Stimulated activated naive CD4-positive, alpha-beta T cell treated with Interleukin-2 at 50 U/mL for 16 hours (primary cell): ENCODE measurements at places on chromosomes 7 and 10.

- DNase-seq = no peak
Measured at GRCh38 chr7:63925262-63925625, 73.4 kb upstream of the ZNF722 start.

DNA sequence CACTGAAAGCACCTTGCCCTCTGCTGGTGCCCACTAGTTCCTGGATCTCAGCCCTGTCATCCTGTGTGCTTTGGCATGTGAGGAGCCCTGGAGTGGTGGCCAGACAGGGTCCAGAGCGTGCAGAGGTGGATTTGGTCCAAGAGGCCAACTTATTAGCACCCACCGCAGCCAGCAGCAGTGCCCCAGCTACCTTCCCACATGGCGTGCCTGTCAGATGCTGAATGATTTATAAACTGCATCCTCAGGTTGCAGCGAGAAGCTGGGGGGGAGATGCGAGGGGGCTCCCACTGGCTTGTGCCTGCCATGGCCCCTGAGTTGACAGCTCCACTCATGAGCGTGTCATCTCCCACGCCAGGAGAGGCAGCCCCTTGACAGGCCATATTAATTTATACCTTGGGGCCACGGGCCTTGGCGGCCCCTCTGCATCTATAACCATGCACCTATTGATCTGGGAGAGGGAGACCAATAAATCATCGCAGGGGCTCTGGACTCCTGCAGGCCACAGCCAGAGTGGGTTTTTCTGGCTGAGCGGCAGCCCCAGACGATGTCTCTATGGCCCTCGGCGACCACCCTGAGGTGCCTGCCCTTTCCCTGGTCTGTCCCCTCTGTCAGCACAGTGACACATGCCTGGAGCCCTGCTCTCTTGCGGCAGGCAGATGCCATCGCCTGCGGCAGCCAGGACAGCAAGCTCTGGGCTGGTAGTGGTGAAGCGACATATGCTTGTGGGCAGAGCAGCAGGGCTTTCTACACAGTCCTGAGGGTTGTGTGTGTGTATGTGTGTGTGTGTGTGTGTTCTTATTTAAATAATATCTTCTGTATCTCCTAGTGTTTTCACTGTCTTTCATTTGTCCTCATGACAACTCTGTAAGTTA, 120.8 kb downstream of the CDH23 start:
- no peak for DNase-seq

- no peak for DNase-seq
Measured at GRCh38 chr10:45199205-45199740, 116.1 kb downstream of the OR13A1 start.

- no peak for DNase-seq
Measured at GRCh38 chr7:98200364-98200763, 10.9 kb upstream of the BHLHA15 start.

DNA sequence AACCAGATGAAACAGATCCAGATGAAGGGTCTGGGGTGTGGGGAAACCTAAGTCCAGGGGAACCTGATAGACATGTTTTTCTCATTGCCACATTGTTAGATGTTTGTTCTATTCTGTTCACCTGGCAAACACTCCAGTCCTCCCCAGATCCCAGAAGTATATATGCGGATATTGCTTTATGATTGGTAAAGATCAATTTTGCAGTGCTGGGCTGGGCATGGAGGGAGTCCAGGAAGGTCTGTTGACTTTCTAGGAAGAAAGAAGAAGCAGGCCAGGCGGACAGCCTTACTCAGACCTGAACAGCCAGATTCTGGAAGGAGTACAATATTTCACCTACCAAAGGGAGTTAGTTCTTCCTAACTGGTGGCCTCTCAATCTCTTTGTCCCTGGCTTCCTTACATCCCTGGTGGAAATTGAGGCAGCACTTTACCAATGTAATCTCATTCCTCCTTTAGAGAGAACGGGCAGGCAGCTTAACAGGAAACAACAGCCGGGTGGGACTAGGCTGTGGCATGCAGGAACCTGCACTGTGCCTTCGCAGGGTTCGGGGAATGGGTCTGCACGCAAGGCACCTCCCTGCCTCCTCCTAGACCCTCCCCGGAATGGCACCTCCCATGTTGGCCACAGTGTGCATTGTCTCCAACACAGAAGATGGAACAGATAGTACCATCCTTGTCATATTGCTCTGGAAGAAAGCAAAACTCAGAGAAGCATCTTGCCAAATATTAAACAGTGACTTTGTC, 930 bp downstream of the GIMAP6 start:
- DNase-seq = peak; percentile 38
